ENCODE measurements at places on chromosomes 16 and 17. TPM values are rescaled to one million over a fixed set of nuclear protein-coding genes. Genes with fewer than 3 reads are reported as not detected.

UTS2R gene
- total RNA-seq: not detected

MT3 gene
- total RNA-seq: 7.5 TPM

AURKB gene
- total RNA-seq: 210 TPM

MYL4 gene
- total RNA-seq: not detected

NT5C3B gene
- total RNA-seq: 15.7 TPM

PROCA1 gene
- 5.3 TPM for total RNA-seq

KRT40 gene
- total RNA-seq: not detected

KRTAP9-9 gene
- not detected for total RNA-seq

KRT25 gene
- not detected for total RNA-seq

RUNDC3A gene
- 0.18 TPM for total RNA-seq

KAT8 gene
- total RNA-seq: 63.8 TPM

KRTAP1-1 gene
- not detected for total RNA-seq

KRT24 gene
- total RNA-seq: not detected

PDE6G gene
- 76.5 TPM for total RNA-seq

MYH11 gene
- not detected for total RNA-seq

MSLN gene
- not detected for total RNA-seq

CEP131 gene
- 17.9 TPM for total RNA-seq

PRSS36 gene
- total RNA-seq: 0.95 TPM

GP1BA gene
- not detected for total RNA-seq

LRRC45 gene
- total RNA-seq: 58.9 TPM

HAS3 gene
- total RNA-seq: 0.47 TPM

SLC46A1 gene
- 3.1 TPM for total RNA-seq

IRF8 gene
- 24.0 TPM for total RNA-seq

SLC4A1 gene
- total RNA-seq: not detected
